Smooth muscle cell of trachea (primary cell): ENCODE measurements at places on chromosomes 6 and 20. TPM values are rescaled to one million over a fixed set of nuclear protein-coding genes. Genes with fewer than 3 reads are reported as not detected.

TCP11 gene
- 0.15 TPM in 1 of 2 replicates, not detected in the other for total RNA-seq

SAMD3 gene
- 2.0 and 5.1 TPM in 2 replicates for total RNA-seq

SEC23B gene
- total RNA-seq, result 35.2 and 41.4 TPM in 2 replicates

WFDC5 gene
- not detected in 2 replicates for total RNA-seq

CRISP3 gene
- total RNA-seq, result not detected in 2 replicates

SIRPB2 gene
- not detected in 2 replicates for total RNA-seq

CDH26 gene
- 0.50 TPM in 1 of 2 replicates, not detected in the other for total RNA-seq

HSPA12B gene
- total RNA-seq, result 2.6 and 5.1 TPM in 2 replicates
